NCI-H2029 treated with DMSO at 0.1 percent for 48 hours (cell line): ENCODE measurements at places on chromosomes 1 and 21.

GRCh38 chr1:9280015-9280860 lies 12.5 kb upstream of the SPSB1 start:
- no peak for DNase-seq

DNA sequence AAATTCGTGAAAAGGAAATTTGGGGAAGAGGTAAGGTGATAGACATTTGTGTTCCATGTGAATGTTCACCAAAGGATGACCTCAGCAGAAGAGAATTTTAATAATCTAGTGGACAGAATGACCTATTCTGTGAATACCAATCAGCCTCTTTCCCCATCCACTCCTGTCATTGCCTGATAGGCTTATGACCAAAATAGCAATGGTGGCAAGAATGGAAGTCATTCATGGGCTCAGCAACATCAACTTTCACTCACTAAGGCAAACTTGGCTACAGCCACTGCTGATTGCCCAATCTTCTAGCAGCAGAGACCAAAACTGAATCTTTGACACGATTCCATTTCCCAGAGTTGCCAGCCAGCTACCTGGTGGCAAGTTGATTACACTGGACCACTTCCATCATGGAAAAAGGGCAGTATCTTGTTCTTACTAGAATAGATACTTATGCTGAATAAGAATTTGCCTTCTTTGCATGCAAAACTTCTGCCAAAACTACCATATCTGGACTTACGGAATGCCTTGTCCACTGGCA lies 348.7 kb upstream of the PBX1 start:
- DNase-seq, result no peak

GRCh38 chr21:32461503-32461902 lies 49.0 kb downstream of the EVA1C start:
- DNase-seq, result no peak

DNA sequence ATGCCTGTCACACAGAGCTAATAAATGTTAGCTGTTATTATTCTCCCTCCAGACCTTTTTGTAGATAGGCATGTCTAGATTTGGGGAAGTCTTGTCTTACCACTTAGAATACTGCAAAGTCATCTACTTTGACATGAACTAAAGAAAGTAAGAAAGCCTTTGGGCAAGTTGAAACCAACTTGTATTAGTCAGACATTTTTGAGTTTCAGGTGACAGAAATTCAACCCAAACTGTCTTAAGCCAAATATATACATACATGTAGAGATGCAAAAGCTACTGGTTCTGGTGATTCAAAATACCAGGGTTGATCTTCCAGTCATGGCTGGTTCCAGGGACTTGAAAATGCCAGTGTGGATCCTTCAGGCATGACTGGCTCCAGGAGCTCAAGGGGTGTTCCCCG lies 276.8 kb upstream of the TMEM51 start:
- DNase-seq, result no peak

DNA sequence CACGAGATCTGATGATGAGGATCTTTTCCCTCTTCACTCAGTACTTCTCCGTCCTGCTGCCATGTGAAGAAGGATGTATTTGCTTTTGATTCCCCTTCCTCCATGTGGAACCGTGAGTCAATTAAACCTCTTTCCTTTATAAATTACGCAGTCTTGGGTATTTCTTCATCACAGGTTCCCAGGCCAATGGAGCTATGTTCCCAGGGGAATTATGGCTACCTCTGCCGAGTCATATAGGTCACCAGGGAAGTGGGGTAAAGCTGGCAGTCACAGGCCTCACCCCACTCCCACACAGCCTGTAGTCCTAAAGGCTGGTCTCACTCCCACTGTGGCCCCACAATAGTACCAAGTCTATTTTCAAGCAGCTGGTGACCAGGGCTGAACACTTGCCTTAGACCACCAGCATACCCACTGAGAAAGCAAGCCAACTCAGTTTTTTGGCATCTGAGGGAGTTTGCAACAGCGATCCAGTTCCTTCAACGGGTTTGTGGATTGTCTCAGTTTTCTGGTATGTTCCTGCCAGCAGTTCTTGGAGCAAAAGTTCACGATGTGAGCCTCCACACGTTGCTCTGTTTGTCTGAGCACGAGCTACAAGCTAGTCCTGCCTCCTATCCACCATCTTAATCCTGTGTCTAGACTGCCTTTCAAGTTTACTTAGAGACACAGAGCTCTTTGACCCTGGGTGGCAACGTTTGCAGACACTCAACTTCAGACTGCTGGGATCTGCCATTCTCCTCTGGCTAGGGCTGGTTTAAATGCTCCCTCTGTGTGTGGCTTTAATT lies 104.5 kb downstream of the CENPF start:
- no peak for DNase-seq

- DNase-seq, result no peak
Measured at GRCh38 chr21:32426592-32427051, 14.1 kb downstream of the EVA1C start.

DNA sequence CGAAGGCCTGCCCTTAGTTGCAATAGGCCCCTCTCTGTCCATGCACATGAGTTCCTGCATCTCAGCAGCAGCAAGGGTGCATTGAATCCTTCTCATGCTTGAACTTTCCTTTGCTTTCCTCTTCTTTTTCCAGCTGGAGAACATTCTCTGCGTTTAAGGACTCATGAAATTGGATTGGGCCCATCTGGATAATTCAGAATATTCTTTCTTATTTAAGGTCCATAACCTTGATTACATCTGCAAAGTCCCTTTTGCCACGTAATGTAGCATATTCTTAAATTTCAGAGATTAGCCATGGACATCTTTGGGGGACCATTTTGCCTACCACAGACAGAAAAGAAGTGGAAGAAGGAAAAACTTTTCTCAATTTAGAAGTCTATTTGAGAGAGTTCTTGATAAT lies 159.7 kb upstream of the C21orf91 start:
- DNase-seq, result no peak

GRCh38 chr1:173044656-173045055 lies 6.1 kb downstream of the TNFSF18 start:
- no peak for DNase-seq
